ENCODE measurements at places on chromosomes 11 and 22. TPM values are rescaled to one million over a fixed set of nuclear protein-coding genes. Genes with fewer than 3 reads are reported as not detected.

The SLC43A1 gene
- total RNA-seq: 2.0 TPM

The CCDC90B gene
- total RNA-seq: 41.9 TPM

The CREB3L1 gene
- 35.6 TPM for total RNA-seq

The APLNR gene
- total RNA-seq: not detected

The KMT5B gene
- 48.6 TPM for total RNA-seq

The VPREB1 gene
- total RNA-seq: not detected

The SLC22A25 gene
- total RNA-seq: not detected

The SERPING1 gene
- total RNA-seq: 1.3 TPM

The KCNA4 gene
- not detected for total RNA-seq

The KDM4D gene
- total RNA-seq: 0.87 TPM

The OR5AK2 gene
- not detected for total RNA-seq

The GUCY1A2 gene
- total RNA-seq: 1.9 TPM

The NRGN gene
- total RNA-seq: 5.7 TPM

The ELFN2 gene
- 2.9 TPM for total RNA-seq

The ROBO4 gene
- 0.26 TPM for total RNA-seq

The LGALS12 gene
- not detected for total RNA-seq

The OR52D1 gene
- not detected for total RNA-seq

The TSPAN18 gene
- total RNA-seq: 21.3 TPM

The PARVG gene
- total RNA-seq: 0.21 TPM

The MRGPRG gene
- not detected for total RNA-seq

The HSPB2 gene
- not detected for total RNA-seq

The CD3E gene
- 0.51 TPM for total RNA-seq
